ENCODE measurements at places on chromosomes 11 and 22.

- DNase-seq, result no peak
These were observed 6.1 kb upstream of the CHST1 start for GRCh38 chr11:45671246-45672171.

GRCh38 chr11:44734843-44735381 lies 8.2 kb downstream of the TSPAN18 start:
- no peak for DNase-seq

DNA sequence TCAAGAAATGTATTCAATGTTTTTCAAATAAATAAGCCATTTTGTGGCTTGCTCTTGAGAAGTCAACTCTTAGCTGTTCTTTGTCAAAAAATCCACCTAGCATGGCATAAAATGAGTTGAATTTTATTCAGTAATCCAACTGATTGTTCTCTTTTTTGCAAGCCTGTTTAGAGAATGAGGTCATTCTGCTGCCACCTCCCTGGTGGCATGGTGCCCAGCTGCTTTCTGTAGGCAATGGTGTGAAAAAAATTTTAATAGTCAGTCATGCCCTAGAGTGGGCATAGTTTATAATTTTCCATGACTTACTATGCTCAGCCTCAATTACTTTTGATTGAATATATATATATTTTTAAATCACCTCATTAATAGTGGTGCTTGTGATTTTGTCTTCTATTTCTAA lies 177.2 kb downstream of the INSC start:
- DNase-seq, result no peak

DNA sequence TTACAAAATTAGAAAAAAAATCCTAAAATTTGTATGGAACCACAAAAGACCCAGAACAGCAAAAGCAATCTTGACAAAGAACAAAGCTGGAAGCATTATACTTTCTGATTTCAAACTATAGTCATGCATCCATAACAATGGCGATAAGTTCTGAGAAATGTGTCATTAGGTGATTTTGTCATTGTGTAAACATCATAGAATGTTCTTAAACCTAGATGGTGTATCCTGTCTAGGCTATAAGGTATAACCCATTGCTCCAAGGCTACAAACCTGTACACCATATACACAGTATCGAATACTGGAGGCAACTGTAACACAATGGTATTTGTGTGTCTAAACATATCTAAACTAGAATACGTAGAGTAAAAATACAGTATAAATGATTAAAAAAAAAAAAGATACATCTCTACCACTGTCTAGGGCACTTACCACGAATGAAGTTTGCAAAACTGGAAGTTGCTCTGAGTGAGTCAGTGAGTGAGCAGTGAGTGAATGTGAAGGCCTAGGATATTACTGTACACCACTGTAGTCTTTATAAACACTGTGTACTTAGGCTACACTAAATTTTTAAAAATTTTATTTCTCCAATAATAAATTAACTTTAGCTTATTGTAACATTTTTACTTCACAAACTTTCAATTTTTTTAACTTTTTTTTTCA lies 18.1 kb upstream of the SC5D start:
- DNase-seq, result no peak

DNA sequence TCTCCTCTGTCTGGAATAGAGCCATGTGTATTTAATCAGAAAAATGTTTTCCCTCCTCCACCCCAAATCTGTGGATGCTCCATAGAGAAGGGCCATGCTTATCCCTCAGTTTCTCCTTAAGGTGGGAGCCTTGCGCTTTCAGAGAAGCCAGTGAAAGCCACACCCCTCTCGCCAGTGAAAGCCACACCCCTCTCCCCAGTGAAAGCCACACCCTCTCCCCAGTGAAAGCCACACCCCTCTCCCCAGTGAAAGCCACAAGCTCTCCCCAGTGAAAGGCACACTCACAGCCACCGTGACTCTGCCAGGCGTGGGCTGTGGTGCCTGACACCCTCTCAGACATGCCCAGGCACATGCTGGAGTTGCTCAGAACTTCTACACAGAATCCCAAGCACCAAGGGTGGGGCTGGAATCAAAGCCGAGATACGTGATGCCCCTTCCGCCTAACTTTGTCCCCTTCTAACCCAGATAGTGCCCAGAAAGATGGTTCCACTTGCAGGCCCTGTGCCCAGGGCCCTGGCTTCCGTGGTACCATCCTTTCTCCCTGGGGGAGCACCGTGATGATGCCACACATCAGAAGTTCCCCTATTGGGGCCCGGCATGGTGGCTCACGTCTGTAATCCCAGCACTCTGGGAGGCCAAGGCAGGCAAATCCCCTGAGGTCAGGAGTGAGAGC lies 16.5 kb upstream of the PRR5 start:
- DNase-seq, result peak; percentile 70

DNA sequence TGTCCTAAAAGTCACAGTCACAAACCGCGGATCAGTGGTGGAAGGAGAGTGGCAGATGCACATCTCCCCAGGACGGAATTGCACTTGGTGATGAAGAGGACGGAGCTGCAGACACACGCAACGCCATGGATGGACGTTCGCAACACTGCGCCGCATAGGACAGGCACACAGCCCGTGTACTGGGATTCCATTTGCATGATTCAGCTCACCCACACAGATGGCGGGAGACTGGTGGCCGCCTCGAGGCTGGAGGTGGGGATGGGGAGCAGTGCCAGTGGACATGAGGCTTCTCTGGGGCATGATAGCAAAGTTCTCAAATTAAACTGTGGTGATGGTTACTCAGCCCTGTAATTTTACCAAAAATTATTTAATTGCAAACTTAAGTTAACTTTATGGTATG lies 37.4 kb downstream of the DUSP8 start:
- no peak for DNase-seq

- DNase-seq, result no peak
These were observed 28.0 kb upstream of the PHOX2A start for GRCh38 chr11:72271980-72272379.

DNA sequence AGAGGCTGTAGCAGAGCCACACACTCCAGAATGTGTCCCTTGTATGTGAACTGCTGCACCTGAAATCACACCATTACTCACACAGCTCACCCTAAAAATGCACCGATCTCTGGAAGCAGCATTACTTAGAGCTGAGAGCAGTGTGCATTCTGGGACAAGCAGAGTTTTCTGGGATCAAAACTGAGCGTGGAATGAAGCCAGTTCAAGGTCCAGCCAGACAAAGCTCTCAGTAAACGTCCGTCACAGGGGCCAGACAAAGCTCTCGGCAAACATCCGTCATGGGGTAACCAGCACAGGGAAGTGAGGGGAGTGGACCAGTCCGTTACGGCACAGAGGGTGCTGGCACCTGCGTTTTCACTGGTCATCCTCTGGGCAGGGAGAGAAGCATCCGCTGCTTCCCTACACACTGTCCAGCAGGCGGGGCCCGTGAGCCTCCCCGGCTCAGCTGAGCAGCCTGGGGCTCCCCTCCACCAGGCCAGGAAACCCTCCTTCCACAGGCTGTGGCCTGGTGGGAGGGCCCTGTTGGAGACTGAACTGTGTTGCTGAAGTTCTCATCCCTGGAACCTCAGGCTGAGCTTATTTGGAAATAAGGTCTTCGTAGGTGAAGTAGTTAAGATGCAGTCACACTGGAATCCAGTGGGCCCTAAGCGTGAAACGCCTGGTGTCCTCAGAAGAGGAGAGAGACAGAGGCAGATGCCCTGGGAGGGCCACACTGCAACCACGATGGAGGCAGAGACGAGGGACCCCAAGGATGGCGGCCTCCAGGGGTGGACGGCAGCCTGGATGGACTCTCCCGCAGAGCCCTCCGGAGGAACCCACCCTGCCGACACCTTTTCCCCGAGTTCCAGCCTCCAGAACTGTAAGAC lies 883.9 kb downstream of the BRD1 start:
- DNase-seq, result no peak

GRCh38 chr11:61736310-61736709 lies 16.1 kb upstream of the MYRF start:
- no peak for DNase-seq

GRCh38 chr22:25644122-25644521 lies 79.6 kb downstream of the GRK3 start:
- no peak for DNase-seq

- DNase-seq, result no peak
These were observed 25.7 kb downstream of the AMPD3 start for GRCh38 chr11:10480760-10481159.

DNA sequence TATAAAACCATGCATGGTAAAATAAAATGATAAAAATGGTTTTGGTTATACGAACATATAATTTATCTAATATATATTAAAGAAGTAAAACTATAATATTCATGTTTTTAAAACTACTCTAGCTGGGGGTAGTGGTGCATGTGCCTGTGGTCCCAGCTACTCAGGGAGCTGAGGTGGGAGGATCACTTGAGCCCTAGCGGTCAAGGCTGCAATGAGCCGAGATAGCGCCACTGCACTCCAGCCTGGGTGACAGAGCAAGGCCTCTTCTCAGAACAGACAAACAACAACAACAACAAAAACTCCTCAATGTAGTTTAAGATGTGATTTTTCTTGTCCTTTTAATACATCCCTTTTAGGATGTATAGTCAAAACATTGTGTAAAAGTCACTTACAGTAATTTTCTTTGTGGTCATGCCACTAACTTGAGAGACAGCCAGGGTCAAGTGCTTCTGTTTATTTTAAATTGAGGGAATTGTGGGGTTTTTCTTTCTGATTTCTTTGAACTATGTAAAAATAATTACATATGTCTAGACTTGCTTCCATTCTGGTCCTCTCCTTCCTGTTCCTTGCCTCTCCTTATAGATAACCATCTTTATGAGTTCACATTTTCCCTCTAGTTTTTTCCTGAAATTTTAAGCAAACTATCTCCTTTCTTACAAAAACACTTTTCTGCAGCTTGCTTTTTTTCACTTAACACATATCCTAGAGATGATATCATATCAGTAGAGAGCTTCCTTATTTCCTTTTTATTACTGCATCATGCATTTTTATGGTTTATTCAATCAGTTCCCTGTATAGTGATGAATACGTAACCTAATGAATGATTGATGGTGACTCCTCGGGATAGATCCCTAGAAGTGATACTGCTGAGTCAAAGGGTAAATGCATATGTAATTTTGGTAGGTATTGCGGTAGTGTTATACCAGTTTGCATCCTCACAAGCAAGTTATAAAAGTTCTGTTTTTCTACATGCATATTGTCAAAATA lies 9.1 kb downstream of the OR2AT4 start:
- no peak for DNase-seq

- no peak for DNase-seq
These were observed 4.7 kb upstream of the SHISA8 start for GRCh38 chr22:41919357-41920224.

GRCh38 chr11:57325735-57326048 lies 940 bp upstream of the TNKS1BP1 start:
- DNase-seq, result no peak

DNA sequence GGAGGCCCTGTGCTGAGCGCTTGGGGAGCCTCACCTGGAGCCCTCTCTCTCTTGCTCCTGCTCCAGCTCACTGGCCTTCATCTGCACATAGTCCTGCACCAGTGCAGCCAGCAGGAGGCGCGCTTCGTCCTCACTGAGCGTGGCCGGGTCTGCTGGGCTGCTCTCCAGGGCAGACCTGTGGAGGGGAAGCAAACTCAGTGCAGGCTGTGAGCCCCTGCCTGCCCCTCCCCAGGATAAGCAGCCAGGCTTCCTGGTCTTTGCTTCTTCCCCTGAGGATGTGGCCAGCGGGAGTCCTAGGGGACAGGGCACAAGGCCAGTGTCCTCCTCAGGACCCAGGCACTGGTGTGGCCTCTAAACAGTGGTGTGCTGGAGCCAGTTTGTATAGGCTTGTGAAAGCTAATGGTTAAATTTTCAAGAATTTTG lies 2.2 kb downstream of the CALCA start:
- peak; percentile 72 for DNase-seq

- DNase-seq, result no peak
These were observed 39.9 kb upstream of the NAV2 start for GRCh38 chr11:19672586-19673206.

DNA sequence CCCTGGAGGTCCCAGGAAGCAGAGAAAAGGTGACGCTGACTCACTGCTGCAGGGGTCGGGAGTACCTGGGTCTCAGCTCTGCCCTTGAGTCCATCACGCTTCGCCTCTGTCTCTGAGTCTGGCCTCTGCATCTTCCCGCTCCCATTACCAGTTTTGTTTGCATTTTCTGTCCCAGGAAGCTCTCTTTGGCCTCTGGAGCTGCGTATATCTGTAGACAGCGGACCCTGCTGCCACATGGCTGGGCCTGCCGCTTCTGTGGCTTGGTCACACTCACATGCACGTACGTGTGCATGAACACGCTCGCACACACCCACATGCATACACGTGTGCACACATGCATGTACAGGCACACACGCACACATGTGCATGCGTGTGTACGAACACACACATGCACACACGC lies 20.8 kb upstream of the APOBEC3A start:
- DNase-seq, result no peak

- DNase-seq, result no peak
These were observed 89.3 kb downstream of the BCR start for GRCh38 chr22:23269441-23270211.

DNA sequence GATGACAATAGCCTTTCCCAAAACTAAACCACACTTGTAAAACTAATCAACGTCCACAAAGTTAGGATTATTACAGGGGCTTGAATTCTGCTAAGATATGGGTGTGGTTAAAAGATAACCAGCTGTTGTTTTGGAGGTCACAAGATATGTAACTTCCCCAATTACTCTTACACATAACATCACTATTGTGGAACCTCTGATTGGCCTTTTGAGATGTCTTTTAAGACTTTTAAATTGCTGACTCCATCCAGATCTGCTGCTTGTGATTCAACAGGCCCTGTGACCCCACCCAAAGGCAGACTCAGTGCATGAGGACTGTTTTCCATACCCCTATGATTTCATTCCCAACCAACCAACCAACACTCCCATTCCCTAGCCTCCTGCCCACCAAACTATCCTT lies 893.9 kb downstream of the OPCML start:
- no peak for DNase-seq

DNA sequence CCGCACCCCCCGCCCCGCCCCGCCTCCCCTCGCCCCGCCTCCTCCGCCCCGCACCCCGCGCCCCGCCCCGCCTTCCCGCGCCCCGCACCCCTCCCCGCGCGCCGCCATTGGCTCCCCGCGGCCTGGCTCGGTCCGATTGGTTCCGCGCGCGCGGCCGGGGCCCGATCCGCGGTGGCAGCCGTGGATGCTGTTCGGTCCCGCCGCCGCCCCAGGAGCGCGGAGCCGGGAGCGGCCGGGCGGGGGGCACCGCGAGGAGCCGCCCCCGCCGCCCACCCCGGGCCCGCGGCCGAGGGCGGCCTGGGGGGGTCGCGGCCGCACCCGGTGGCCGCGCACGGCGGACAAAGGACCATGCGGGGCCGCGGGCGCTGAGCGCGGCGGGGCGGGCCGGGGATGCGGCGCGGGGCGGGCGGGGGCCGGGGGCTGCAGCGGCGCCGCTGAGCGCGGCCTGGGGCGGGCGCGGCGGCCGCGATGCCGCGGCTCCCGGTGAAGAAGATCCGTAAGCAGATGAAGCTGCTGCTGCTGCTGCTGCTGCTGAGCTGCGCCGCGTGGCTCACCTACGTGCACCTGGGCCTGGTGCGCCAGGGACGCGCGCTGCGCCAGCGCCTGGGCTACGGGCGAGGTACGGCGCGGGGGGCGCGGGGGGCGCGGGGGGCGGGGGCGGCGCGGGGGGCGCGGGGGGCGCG lies at the start of gene B4GALNT4:
Gene B4GALNT4, plus strand, starts transcription at position 164 of the 683 bp plus-strand sequence. Its CDS starts 305 bp downstream, at position 469.
- no peak for DNase-seq

DNA sequence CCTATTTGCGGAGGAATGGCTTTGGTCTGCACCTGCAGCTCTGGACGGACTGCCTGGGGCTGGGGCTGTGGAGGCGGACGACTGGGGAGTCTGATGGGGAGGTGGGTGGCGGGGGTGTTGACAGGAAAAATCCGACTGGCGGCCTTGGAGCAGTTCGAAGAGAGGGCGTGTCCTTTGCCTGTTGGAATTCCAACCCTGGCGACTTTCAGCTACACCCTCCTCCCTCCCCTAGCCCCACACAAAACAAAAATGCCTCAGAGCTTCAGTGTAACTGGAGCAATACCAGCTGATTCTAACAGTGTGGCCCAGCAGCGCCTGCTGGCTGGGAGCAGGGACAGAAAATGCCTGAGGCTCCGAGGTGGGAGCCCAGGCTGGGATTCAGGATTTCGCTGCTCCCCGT lies 85.4 kb downstream of the ATXN10 start:
- no peak for DNase-seq

All from stimulated activated CD4-positive, alpha-beta T cell treated with anti-CD3 and anti-CD28 coated beads, Interleukin-12 subunit alpha, Interleukin-12 subunit beta, amount 100 ng/mL, for 24 hours (primary cell).